ENCODE measurements at places on chromosomes 11 and 22.

- peak; percentile 73 for DNase-seq
Observed at GRCh38 chr11:73321604-73322381, 13.7 kb downstream of the ARHGEF17 start.

GRCh38 chr11:232783-233565, 3.2 kb downstream of the SIRT3 start:
- no peak for DNase-seq

GRCh38 chr22:27003297-27003696, 345.9 kb downstream of the MIAT start:
- DNase-seq = no peak

GRCh38 chr11:75264356-75264755, 23.8 kb downstream of the TPBGL start:
- no peak for DNase-seq

GRCh38 chr11:75428281-75428724, 4.7 kb downstream of the KLHL35 start:
- peak; percentile 99 for DNase-seq

- DNase-seq = no peak
Observed at GRCh38 chr11:120712881-120713280, 201.3 kb downstream of the GRIK4 start.

GRCh38 chr11:75413864-75414263, 14.5 kb downstream of the RPS3 start:
- no peak for DNase-seq

- no peak for DNase-seq
Observed at GRCh38 chr11:10444725-10445315, 10.2 kb upstream of the AMPD3 start.

GRCh38 chr22:33524511-33525260, 395.6 kb downstream of the LARGE1 start:
- no peak for DNase-seq

GRCh38 chr11:132430429-132431062, 1060.1 kb downstream of the NTM start:
- DNase-seq = no peak

DNA sequence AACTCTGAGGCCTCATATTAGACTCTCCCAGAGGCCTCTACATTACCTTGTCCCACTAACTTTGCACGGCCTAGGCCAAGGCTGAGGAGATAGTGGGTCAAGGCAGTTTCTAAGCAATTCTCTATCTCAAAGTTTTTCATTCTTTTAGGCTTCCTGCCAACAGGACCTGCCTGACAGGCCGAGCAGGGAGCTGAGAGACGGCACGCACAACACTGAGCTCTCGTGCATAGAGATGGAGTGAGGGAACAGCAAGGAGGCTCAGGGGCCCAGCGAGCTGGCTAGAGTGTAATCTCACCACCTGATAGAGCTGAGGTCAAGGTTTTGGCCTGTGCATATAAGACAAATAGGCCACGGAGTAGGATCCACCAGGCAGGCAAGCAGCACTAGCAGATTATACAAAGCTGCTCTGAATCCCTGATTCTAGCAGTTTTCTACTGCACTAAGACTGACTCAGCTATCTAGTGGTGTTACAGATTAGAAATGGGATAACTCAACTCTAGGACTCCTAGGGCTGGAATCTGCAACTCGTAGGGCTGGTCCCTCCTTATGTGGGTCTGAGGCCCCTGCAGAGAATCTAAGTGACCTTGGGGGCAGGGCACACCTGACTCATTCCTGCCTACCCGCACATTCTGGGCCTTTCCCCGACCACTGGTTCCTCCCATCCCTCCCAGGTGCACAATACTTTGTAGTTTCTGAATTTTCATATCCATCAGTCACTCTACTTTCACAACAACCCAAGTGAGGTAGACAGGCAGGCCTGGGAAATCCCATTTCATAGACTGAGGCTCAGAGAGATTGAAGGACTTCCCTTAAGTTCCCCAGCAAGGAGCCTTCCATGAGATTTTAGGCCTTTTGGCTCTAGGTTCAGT, 1.7 kb downstream of the CYB5R2 start:
- no peak for DNase-seq

DNA sequence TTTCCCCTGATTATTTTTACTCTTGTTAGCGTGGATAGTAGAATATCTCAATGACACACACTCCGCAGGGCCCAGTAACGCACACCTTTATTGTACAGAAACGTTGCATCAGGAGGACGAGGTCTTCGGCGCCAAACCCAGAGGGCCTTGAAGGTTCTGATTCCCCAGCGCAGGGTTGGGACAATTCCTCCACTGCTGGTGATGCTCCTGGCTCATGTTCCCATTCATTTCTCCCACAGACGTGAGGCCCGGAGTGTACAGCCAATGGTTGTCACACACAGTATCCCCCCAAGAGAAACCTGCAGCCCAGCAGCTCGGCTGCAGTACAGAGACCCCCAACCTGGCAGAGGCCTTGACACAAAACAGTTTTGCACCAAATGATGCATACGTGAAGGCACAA, 6.1 kb upstream of the ANO1 start:
- DNase-seq = no peak

DNA sequence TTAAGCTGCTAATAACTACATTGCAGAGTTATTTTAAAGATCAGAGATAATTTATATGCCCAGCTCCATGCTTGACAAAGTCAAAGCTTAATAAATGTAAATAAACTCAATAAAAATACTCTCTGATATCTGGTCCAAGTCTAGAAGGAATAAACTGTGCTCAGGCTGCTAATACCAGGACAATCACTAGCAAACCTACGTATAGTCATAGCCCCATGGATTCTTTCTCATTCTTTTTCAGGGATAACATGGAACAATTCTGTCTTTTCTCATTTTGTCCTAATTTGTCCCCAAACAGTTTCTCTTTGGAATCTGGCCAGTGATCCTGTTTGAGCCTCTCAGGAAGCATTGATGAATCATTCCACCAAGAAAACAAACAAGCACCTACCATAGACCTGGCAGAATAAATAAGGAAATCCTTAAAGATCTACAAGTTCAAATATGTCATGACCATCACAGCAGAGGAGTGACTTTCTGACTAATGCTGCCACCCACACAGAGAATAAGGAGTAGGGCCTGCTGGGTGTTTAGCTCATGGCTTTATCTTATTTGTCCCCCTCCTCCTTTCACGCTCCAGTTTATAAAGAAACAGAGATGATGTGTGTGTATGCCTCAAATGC, 14.1 kb upstream of the B3GNT6 start:
- no peak for DNase-seq

- DNase-seq = no peak
Observed at GRCh38 chr22:39593066-39593930, 22.7 kb downstream of the CACNA1I start.

GRCh38 chr11:12727563-12728211, 53.5 kb downstream of the TEAD1 start:
- DNase-seq = no peak

GRCh38 chr11:26947904-26948639, 45.8 kb upstream of the FIBIN start:
- DNase-seq = no peak

DNA sequence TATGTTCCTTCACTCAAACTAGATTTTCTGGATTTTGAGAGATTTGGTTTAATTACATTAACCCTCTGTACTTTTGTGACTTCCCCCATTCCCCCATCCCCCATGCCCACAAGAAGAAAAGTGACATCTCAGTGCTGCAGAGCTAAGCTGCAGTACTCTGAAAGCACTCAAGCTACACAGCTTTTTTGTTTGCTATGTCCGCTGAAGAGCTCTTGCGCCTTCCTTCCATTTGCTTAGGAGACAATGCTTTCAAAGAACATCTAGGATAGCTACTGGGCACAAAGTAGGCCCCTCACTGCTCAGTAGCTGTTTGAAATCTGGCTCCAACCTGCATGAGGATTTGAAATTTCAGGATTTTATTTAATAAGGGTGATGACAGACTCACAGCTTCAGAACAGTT, 69.7 kb downstream of the SLC17A6 start:
- no peak for DNase-seq

DNA sequence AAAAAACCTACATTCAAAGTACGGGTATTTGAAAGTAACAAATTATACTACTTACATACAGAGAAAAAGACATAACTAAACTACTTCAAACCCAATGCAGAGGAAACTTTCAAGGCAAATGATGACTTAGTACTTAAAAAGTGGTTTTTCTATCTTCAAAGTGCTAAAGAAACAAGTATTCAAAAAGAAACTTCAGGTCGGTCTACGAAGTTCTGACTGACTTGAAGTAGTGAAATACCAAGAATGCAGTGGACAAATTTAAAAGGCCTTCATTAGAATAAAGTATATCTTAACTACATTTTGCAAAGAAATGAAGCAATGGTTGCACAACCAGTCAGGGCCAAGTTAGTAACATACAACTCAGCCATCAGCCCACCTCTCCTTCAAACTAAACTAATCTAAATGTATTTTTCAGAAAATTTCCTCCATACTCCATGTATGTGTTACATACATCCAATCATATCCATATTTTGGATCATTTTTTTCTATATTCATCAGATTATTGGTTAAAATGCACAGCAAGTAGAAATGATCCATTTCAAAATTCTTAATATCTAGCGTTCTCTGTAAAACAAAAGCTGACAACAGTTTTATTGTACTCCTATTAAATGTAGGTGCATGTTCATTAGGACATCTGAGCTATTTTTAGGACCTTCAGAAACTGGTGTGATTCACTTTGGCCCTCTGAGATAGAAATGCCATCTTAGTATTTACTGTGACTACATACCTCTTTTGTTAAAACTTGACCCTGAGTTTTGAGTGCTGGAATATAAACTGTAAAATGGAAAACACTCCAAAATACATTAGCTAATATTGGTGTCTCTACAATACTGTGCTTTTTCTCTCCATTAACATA, 49.9 kb downstream of the BIRC2 start:
- DNase-seq = no peak

- no peak for DNase-seq
Observed at GRCh38 chr11:63705526-63705925, 24.2 kb downstream of the RTN3 start.

GRCh38 chr11:120352405-120352804, 16.2 kb downstream of the ARHGEF12 start:
- no peak for DNase-seq

- no peak for DNase-seq
Observed at GRCh38 chr11:18865261-18865660, 73.7 kb upstream of the PTPN5 start.

GRCh38 chr11:76391811-76392475, 10.8 kb downstream of the GVQW3 start:
- DNase-seq = no peak

GRCh38 chr11:121053244-121053643, 29.3 kb downstream of the TBCEL start:
- DNase-seq = no peak

Data from A673 (cell line).